ENCODE measurements at places on chromosomes 6 and 20.

GRCh38 chr20:60283281-60283680 is 325.1 kb downstream of the CDH26 start:
- DNase-seq: no peak

DNA sequence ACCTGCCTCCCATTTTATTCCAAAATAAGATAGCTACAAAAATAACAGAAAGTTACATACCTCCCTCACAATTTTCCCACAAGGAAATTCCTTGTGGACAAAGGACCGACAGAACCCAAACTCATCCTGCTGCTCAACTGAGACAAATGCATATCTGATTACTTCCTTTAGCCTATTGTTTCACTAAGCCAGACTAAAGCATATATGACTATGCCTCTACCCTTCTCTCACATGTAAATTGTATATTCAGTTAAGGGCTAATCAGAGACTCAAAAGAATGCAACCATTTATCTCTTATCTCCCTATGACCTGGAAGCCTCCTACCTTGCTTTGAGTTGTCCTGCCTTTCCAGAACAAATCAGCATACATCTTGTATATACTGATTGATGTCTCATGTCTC is 72.1 kb downstream of the MANEA start:
- DNase-seq: no peak

DNA sequence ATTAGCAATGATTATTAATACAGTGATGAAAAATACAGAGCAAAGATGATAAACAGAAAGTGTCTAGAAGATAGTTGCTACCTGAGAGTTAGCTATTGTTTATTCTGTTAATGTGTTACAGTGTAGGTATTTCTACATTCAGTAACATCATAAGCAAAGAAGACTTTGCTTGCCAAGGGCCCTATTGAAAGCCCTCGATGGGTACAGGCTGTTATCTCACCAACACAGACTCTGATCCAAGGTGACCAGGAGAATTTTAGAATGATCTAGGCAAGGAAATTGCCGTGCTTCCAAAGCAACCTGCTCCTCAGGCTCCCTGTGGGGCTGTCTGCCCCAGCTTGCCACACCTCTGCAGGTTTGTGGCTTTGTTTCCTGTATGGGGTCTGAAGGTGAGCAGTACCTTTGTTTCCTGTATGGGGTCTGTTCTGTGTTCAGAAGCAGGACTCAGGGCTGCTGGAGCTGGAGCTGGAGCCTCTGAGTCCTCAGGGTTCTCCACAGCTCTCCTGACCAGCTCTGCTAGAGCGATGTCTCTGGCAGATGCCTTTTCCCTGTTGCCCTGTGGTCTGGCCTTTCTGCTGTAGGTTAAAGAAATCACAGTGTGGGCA is 32.5 kb downstream of the PHACTR3 start:
- no peak for DNase-seq

DNA sequence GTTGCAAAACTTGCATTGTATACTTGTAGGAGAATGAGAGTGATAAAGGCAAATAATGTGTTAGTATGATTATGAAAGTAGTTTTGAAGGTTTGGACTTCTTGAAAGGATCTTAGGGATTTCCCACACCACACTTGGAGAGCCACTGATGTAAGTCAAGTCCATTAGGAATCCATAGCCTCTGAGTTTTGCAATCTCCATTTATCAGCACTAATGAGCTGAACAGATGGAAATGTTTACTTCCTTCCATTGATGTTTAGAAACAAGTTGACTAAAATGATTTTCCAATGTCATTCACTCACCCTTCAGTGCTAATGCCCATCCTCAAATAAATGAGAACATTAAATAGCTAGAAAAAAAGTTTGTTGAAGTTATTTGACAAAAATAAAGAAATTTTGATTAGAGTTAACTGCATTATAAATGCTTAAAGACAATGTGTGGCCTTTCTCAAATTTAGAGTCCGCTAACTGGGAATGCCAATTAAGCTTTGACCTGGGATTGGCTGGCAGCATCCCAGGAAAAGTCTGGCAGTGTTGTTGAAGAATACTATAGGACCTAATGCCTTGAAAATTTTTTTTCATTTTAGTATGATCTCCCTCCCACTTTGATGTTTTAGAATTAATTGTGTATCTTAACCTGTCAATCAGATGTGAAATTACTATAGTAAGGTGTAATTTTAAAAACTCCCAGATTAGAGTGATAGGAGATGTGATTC is 68.0 kb downstream of the SLC35F1 start:
- DNase-seq: no peak

DNA sequence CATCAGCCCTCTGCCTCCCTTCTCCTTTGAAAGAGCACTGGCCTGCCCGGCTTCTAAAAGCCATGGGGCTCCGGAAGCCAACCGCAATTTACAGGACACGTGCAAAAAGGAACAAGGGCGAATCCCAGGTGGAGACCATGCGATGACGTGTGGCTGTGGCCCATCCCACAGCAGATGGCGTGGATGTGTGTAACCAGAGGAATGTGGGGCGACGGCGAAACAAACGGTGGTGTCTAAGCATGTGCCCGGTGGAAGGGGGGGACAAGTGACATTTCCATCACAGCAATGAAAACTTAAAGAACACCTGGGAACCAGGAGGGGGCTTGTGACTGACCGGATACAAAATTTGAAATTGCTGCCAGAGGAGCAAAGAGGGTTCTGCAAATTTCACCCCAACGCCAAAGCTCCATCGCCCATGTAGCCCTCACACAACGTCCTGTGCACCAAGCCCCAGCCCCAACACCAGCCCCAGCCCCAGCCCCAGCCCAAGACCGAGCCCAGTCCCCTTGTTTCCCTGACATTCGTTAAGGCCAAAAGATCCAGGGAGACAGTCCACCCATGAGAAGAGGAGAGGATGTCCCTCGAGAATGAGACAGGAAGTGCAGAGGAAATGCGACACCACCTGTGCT is 159.7 kb upstream of the ZNF337 start:
- no peak for DNase-seq
